ENCODE measurements at places on chromosomes 6 and 20. TPM values are rescaled to one million over a fixed set of nuclear protein-coding genes. Genes with fewer than 3 reads are reported as not detected.

The POU5F1 gene
- total RNA-seq, result 0.71 TPM

DNA sequence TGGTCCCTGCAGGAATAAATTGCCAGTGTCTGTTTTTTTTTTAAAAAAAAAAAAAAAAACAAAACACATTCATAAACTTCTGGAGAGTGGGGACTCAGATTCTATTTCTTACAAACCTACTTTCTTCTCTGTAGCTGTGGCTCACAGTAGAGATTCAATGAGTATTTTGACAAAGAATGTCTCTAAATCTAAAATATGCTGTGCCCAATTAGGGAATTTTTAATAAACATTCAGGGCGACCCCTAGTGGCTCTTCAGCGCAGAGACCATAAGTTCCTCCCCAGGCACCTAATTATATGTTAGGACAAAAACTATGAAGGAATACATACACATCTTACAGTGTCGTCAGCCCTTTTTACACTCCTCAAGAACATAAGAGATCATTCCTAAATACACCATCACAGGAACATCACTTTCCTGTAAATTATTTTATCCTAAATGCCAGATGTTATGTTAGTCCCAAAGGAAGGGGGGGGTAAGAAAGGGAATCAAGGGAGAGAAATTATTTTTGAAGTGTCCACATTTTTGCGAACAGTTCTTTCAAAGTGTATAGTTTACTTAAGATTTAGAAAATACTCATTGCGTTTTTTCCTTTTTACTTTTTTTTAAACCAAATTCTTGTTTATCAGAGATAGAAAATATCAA, 21.8 kb upstream of the NAA20 start:
- DNase-seq, result no peak

DNA sequence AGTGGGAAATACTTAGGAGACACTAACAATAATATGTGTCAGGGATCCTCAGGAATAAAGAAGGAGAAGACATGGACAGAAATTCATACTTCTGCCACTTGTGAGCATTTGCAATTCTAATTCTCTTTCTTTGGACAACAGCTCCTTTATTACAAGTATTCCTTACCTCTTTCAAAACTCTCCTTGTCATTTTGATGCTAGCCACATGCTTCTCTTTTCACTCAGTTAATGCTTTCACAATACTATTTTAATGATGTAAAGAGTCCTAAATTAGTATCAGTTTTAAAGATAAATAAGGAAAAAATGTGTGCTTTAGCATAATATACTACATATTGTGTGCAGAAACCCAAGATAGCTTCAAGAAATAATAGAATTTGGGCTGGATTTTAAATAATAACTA, 62.5 kb downstream of the AHI1 start:
- no peak for DNase-seq

- DNase-seq, result no peak
Observed at GRCh38 chr6:56552187-56553130, 90.2 kb downstream of the DST start.

Measured in foreskin keratinocyte (primary cell).